ENCODE measurements at places on chromosomes 5 and 9.

DNA sequence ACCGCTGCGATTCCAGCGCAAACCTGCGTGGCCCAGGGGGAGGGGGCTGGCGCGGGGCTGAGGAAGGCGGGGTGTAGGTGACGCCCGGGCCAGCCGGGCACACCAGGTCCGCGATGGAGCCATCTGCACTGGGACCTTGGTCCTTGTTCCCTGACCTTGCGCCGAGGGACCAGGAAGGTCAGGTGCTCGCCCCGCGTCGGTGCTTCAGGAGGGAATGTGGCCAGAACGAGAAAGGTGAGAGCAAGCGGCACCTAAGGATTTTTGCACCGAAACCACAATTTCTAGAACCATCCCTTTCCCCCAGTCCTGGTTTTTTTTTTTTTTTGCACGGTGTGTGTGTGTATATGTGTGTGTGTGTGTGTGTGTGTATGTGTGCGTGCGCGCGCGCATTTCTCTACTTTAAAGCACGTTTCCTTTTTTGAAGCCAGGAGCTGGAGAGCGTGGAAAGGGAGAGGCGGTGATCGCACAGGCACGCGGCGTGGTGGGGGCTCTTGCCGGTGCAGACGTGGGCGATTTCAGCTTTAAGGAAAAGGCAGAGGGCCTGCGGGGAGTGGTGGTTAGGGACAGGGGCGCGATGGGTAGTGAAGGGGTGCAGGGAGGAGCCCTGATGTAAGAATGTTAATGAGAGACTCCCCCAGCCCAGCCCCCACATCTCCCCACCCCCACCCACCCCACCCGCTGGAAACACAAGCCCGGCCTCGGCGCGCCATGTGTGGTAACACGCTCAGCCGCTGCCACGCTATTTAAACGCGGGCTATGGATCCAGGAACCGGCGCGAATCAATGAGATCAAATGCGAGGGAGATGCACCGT is at the start of gene NPR3:
TSS of gene NPR3 (plus strand) at position 772 of the 812 bp plus-strand sequence. CDS start 456 bp downstream, outside the sequence.
- peak; percentile 15 for DNase-seq

DNA sequence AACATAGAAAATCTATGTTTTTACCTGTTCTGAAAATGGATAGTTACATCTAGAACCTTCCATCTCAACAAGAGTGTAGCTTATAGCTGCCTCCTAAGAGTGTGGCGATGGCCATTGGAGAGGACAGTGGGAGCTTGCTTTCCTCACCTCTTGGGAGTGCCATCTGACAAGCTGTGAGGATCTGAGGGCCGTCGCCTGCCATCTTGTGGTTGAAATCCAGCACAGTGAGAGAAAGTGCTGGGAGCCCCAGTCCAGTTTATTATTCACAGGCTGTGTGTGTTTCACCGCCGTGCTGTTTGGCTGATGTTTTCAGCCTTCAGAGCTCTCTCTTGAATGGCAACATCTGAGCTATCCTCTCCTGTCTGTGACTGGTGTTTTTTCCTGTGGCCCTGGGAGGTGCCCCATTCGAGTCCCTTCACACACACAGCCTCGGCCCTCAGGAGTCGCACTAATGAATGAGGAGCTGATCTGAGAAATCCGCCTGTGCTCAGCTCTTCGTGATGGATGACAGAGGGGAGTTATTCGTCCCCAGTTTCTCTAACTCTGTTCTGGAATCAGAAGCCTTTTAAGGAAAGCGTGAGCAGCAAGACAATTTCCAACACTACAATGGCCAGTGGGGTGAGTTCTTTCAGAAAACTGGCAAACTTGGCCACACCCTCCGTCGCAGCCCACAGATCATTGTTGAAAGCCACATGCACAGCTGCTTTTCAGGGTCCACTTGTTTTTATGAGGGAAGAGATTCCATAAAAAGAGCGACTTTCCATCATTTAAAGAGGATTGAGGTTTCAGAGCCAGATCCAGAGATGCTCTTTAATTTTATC is 170.3 kb downstream of the PDZD2 start:
- peak; percentile 70 for DNase-seq

DNA sequence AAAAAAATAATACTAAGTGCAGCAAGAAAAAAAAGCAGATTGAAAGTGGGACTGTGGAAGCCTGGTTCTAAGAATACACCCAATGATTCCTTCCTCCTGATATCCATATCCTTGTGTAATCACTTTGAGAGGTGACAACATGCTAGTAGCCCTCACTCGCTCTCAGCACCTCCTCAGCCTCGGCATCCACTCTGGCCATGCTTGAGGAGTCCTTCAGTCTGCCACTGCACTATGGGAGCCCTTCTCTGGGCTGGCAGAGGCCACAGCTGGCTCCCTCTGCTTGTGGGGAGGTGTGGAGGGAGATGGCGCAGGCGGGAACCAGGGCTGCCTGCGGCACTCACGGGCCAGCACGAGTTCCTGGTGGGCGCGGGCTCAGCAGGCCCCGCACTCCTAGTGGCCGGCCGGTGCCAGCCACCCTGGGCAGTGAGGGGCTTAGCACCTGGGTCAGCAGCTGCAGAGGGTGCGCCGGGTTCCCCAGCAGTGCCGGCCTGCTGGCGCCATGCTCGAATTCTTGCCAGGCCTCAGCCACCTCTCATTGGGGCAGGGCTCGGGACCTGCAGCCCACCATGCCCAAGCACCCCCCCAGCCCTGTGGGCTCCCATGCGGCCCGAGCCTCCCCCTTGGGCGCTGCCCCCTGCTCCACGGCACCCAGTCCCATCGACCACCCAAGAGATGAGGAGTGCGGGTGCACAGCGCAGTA is 24.5 kb upstream of the SELENOP start:
- no peak for DNase-seq

GRCh38 chr5:5335107-5335506 is 87.4 kb upstream of the ICE1 start:
- no peak for DNase-seq

- DNase-seq: peak; percentile 75
These were observed 730.0 kb downstream of the MAT2B start for GRCh38 chr5:164235300-164235891.

DNA sequence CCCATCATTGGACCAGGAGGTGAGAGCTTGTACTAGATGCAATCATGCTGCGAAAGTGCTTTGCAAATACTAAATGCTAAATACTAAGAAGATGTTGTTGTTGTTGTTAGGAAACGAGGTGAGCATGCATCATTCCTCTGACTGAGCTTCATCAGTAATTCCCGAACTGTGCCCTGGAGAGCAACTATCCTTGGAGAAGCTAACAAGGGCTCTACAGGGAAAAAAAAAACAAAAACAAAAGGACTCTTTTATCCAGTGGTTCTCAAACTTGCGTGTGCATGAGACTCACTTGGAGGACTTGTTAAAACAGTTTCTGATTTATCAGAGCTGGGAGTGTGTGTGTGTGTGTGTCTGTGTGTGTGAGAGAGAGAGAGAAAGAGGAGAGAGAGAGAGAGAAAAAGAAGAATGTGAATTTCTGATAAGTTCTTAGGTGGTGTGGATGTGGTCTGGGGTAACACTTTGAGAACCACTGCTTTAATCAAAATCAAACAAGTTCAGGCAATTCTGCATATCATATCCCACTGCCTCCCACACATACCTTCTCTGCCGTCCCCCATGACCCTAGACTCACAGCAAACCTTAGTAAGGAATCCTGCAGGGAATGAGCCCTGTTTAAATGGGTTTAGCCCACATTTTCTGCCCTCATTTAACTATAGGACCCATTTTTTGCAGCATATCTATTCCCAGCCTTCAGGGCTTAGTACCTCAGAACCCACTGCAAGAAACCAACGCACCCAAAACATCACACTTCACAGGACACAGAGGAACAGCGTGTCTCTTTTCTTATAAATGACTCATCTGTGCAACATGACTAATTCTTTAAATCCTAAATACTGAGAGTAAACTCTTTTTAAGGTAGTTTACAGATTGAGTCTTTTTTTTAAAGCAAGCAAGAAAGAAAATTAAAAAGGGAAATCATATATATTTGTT is 48.9 kb downstream of the PDE6A start:
- peak; percentile 56 for DNase-seq

GRCh38 chr5:111447822-111448221 is 64.5 kb downstream of the STARD4 start:
- no peak for DNase-seq

GRCh38 chr5:151757233-151758140 is 944 bp downstream of the ATOX1 start:
- no peak for DNase-seq

DNA sequence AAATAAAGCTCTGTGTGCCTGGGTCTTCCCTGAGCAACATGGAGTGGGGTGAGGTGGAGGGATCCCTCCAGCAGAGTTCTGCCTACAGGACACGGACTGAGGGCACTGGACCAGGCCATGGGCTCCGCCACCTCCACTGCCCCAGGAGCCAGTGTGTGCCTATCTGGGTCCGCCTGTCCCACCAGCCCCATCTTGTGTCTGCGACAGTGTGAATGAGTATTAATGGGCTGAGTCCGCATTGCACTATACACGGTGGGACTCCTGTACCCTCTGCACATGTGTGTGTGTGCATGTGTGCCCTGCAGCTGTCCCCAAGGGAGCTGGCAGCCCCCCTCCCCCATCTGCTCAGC is 11.4 kb downstream of the FGFR4 start:
- DNase-seq: no peak

GRCh38 chr5:95810305-95811125 is 12.0 kb downstream of the GLRX start:
- DNase-seq: no peak

- DNase-seq: no peak
These were observed 906.3 kb upstream of the DMAC1 start for GRCh38 chr9:8705861-8706260.

DNA sequence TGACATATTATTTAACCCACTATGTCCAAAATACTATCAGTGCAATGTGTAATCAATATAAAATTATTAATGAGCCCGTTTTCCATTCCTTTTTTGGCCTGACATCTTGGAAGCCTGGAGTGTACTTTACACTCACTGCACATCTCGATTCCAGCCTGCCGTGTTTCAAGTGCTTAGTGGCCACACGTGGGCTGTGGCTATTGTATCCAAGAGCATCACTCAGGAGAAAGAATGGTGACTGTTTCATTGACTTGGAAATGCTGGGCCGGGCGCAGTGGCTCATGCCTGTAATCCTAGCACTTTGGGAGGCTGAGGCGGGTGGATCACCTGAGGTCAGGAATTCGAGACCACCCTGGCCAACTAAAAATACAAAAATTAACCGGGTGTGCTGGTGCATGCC is 54.5 kb downstream of the CFAP77 start:
- no peak for DNase-seq

- peak; percentile 23 for DNase-seq
These were observed 133.0 kb upstream of the TUT7 start for GRCh38 chr9:86486891-86487837.

GRCh38 chr9:101495810-101496209 is 37.8 kb upstream of the RNF20 start:
- DNase-seq: no peak

- no peak for DNase-seq
These were observed 50.3 kb downstream of the NSD1 start for GRCh38 chr5:177183766-177184360.

GRCh38 chr9:32596936-32597335 is 24.0 kb upstream of the NDUFB6 start:
- DNase-seq: no peak

DNA sequence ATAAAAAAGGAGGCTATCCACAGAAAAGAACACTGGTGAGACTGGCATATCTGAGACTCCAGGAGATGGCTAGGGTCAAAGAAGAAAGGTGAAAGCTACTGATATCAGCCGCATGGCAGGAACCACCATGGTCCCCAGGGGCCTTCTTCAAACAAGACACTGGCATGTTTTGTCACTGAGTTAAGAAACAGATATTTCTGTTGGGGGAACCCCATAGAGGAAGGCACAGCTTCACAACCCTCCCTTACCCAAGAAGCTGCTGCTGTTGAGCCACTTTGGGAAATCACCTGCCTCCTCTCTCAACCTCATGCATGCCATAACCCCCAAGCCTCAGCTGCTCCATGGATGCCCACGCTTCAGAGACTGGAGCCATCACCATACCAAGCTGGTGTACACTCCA is 13.3 kb upstream of the BTNL3 start:
- no peak for DNase-seq

DNA sequence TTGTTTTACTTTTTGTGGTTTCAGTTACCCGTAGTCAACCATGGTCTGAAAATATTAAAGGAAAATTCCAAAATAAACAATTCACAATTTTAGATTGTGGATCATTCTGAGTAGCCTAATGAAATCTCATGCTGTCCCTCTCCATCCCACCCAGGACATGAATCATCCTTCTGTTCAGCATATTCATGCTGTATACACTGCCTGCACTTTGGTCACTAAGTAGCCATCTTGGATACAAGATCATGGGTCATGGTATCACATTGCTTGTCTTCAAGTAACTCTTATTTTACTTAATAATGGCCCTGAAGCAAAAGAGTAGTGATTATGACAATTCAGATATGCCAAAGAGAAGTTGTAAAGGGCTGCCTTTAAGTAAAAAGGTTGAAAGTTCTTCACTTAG is 536.5 kb upstream of the ACO1 start:
- no peak for DNase-seq

- no peak for DNase-seq
These were observed 457.2 kb upstream of the TNC start for GRCh38 chr9:115575147-115575546.

DNA sequence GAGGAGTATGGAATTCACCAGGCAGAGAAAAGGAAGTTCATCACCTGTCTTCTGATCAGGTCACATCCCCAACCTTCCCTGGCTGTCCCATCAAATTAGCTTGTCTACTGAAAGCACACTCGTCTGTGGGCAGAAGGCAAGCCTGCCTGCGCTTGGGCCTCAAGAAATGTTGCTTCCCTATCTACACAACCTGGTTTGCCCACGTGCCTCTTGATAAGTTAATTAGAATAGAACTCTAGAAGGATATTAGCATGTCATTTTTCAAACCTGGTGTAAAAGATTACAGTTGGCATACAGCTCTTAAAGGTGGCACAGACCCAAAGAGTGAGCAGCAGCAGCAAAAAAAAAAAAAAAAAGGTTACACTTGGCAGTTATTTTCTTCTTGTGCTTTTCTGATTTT is 5.1 kb downstream of the TTC23L start:
- no peak for DNase-seq

DNA sequence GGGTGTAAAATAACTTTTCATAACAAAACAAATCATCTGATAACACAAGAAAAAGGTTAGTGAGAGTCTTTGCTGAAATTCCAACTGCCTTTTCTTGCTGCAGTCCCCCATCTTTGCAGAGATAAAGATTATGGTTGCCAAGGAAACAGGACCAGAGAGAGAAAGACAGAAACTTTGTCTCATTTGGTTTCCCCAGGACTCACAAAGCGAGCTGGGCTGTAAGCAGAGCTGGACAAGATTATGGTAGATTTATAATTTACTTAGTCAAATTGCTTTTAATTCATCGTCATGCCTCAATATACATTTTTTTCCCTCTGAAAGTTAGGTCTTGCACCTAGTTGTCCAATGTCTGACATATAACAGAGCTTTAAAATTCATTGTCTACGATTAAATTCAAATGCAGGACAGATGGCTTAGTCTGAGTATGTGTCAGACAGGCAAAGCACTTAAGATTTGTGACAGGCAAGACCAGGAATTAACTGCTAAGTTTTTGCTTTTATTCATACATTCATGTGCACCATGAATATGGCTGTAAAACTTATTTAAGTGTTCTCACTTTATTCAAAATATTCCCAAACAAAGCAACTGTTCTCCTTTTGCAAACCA is 17.4 kb downstream of the ENC1 start:
- DNase-seq: no peak

GRCh38 chr5:108606185-108606584 is 141.5 kb upstream of the FER start:
- no peak for DNase-seq

Measured in HT1080 (cell line).